ENCODE measurements at places on chromosomes 13 and 19.

- no peak for DNase-seq
Measured at GRCh38 chr19:50791594-50792271, 1.5 kb downstream of the ACP4 start.

- DNase-seq, result no peak
Measured at GRCh38 chr13:100338275-100338674, 249.4 kb downstream of the PCCA start.

- DNase-seq, result no peak
Measured at GRCh38 chr19:1768248-1768647, 14.9 kb downstream of the ONECUT3 start.

GRCh38 chr19:9498183-9498902 lies at the start of gene ZNF560:
Gene ZNF560, minus strand, starts transcription at chr19:9498616. Its CDS starts 23,303 bp downstream, at chr19:9475313.
- DNase-seq, result no peak

- DNase-seq, result no peak
Measured at GRCh38 chr13:100542826-100543156, 45.8 kb downstream of the GGACT start.

- peak; percentile 63 for DNase-seq
Measured at GRCh38 chr13:98171900-98172589, 5.0 kb downstream of the RNF113B start.

All from left cardiac atrium (tissue), 4 donors.